ENCODE measurements at places on chromosomes 2 and 18.

DNA sequence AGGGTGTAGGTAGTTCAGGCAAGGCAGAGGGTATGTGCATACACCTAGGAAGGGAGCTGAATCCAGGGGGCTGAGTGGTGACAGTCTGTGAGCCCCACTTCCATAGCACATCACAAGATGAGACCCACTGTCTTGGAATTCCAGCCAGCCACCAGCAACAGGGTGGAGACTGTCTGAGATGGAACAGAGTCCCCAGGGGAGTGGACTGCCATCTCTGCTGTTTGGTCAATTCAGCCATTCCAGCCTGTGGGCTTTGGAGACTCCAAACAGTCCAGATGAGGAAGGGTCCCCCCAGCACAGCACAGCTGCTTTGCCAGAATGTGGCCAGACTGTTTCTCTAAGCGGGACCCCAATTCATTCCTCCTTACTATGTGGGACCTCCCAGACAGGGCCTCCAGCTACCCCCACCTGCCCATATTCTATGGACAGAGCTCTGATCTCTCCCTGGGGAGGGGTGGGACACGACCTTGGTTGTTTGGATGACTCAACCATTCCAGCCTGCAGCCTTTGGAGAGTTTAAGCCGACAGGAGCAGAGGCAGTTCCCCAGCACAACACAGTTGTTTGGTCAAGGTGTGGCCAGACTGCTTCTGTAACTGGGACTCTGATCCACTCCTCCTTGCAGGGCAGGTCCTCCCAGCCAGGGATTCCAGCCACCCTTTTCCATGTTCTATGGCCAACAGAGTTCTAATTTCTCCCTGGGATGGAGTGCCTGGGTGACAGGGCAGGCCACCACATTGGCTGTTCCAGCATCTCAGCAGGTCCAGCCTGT lies 178.0 kb downstream of the RND3 start:
- no peak for DNase-seq

- DNase-seq: no peak
Observed at GRCh38 chr2:190996947-190997346, 17.0 kb downstream of the STAT1 start.

DNA sequence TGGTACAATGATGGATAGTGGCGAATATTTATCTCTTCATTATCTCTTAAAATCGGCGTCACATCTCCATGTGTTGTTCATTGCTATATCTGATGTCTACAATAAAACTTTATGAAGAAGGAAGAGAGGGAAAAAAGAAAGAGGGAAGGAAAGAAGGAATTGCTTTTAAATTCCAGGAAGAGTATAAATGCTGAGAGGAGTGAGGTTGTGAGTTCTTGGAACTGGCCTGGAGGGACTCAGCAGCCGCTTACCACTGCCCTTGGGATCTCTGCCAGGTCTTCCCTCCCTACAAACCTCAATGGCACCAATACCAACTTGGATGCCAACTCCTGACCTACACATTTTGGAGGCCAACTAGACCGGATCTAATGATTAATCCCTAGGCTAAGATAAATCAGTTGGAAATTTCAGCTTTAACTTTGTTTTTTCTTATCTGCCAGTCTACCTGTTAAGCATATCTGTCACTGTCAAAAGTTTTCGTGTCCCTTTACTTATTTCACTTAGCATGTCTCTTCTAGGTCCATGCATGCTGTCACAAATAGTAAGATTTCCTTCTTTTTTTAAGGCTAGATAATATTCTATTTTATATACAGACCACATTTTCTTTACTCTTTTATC lies 9.8 kb downstream of the SCN9A start:
- no peak for DNase-seq

GRCh38 chr18:66972681-66973080 lies 368.8 kb upstream of the CDH19 start:
- DNase-seq: no peak

DNA sequence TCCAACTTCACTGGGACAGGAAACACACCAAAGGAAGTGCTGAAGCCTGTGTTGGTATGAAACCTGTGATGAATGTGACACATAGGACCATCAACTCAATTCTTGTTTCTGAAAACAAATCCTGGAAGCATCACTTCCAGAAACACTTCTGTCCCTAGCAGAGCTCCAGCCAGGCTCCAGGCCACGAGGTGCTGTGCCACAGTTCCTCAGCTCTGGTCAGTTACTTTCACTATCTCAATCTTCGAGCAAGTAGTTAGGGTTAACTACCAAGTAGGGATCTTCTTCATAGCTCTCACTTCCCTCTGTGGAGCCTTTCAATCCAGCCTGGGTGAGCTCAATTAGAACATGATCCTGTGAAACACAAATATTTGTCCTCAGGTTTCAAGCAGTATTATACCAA lies 3.6 kb upstream of the LCT start:
- no peak for DNase-seq

- DNase-seq: no peak
Observed at GRCh38 chr2:96353032-96353561, 17.5 kb downstream of the NCAPH start.

DNA sequence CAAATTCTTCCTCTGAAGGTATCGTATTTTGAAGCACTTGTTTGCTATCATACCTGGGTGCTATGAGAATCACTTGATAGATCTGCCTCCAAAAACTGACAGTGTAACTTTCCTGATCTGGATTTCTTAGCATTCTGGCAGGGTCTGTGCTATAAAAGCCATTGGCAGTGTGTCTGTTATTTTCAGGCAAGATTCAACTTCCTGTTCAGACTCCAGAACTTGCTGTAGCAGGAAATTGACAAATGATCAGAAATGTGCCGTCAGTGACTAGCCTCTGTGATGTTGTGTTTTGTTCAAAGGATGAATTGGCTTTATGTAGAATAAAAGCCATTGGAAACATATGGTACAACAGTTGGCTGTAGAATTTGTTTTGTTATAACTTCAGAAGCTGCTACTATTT lies 273.3 kb downstream of the PTPRM start:
- DNase-seq: no peak

DNA sequence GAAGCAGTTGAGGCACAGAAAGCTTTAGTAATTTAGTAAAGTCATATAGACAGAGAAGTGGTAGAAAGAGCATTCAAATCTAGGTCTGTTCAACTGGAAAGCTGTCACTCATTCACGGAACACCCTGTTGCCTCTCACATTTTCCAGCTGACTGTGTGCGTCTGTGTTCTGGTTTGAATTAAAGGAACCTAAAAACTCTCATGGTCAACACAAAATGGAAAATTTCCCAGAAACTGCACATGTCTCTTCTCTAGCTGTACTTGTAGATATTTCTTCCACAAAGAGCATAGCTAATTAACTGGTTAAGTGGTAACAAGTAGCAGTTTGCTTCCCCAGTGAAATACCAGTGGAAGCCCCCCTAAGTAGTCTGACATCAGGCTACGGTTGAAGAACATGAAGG lies 390.8 kb downstream of the TGIF1 start:
- no peak for DNase-seq

DNA sequence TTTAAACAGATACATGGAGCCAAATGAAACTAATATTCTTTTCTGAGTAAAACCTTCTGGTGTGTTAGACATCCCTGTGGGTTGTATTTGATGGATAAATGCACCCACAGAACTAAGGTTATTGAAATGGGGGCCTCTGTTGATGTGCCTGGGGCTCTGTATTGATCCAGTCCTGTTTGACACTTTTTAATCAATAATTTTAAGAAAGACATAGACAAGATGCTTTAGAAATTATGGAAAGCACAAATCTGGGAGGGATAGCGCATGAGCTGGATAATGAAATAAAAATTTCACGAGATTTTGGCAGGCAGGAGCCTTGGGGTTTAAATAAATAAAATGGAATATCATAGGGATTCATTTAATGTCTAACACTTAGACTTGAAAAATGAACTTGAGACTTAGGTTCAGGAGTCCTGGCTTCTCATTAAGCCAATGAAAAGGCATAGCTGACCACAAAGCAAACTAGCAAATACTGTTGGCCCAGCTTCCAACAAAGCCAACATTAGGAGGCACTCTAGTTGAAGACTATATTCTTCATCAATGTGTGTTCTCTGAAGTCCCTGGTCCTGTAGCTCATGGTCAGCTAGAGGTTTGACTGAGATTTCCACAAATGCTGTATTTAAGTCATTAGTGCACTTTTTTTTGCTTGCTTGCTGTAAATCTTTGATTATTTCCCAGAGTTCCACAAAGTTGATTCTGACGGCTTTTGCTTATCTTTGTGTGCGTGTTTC lies 64.2 kb upstream of the SH3RF3 start:
- DNase-seq: no peak

- DNase-seq: no peak
Observed at GRCh38 chr2:220334871-220335590, 707.6 kb downstream of the SLC4A3 start.

DNA sequence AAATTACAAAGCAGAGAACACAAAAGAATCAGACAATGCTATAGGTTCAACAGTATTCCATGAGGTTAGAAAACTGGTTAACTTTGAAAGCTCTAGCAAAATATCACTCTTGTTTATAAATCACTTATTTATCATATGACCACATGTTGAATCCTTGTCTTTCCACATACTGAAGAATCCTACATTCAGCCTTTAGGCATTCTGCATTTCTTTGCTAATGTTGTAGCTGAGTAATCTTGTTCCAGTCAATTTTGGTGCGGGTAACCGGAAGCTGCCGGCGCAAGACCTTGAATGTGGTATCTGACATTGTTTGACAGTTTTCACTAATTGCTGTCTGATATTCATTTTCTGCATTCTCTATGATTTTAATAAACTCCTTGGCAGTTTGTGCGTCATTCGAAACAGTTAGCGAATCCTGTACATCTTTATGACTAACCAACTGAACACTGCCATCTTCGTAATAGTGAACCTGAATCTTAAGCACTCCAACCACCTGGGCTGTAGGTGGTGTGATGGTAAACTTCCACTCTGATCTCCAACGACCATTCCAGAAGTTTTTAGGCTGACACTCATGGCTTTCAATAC lies 154.1 kb downstream of the BAZ2B start:
- DNase-seq: no peak

DNA sequence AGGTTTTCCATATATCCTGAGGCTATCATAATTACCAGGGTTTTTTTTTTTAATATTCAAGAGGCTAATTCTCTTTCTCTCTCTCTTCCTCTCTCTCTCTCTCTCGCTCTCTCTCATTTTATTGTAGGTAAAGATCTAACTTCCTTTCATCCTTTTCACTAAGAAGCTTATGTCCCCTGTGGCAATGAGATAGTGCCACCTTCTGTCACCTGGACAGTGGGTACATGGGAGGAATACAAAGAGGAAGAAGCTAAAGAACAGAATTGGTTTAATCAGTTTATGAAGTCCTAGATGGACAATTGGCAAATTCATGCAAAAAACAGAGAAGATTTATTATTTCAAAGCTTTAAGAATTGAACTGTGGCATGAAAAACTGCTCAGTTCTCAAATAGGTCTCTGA lies 1582.3 kb upstream of the TMEFF2 start:
- DNase-seq: no peak

DNA sequence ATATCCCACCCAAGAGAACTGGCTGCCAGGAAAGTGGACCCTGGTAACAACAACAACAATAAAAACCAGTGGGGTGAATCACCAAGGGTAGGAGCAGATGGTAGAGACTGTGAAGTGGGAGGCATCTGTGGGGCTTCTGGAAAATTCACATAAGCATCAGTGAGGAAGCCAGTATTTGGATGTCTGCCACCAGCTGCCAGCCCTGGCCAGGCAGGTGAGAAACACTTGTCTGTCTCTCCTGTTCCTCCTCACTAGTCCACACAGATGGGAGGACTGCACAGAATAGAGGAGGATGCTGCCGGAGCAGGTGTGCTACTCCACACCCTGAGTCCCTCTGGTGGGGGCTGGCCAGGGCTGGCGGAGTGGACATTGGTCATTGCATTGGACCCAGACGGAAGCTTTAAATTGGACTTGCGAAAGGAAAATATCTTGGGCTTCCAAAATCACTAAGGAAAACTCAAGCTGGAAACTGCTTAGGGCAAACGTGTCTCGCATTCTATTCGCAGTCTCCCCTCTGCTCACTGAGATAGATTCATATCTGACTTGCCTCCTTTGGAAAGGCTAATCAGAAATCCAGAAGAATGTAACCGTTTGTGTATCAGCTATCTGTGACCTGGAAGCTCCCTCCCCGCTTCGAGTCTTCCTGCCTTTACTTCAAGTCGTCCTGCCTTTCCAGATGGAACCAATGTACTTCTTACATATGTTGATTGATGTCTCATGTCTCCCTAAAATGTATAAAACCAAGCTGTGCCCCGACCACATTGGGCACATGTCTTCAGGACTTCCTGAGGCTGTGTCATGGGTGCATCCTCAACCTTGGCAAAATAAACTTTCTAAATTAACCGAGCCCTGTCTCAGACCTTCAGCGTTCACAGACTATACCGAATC lies 69.1 kb downstream of the NAB1 start:
- no peak for DNase-seq

DNA sequence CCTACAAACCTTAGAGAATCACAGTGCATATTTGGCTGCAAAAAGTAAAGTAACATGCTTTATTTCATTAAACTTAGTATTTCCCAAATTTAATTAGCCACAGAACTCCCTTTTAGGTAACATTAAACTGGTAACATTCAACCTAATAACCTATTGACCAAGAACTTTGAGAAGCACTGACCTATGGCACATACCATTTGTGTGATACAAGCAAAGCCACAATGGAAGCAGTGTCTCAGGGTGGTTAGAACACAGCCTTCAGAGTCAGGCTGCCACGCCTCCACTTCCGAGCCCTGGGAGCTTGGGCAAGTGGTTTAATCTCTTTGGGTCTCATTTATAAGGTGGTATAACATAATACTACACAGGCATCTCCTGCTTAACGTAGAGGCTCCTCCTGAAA lies 301.4 kb downstream of the PDE11A start:
- DNase-seq: no peak

DNA sequence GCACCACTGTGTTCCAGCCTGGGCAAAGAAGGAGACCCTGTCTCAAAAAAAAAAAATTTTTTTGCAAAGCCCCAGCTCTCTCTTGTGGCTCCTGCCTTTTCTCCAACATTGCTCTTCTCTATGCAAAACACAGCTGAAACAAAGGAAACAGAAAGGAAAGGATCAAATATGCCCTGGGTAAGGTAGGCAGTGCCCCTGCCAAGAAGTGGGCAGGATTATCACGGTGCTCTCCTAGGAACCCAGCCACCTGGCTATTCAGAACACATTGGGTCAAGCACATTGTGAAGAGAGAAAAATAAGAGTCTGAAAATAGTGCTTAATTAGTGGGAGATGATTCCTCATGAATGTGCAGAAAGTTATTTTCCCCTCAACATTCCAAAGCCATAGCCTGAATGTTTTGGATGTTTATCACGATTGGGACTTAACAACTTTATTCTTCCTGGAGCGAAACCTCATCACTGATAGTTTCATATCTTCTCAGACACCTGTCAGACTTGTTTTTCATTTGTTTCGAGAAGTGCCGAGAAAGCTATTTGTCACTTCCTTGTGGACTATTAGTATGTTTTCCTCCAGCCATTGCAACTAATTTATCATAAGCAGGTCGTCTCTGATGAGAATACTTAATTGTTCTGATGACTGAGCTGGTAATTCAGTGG lies 42.7 kb upstream of the RPL31 start:
- DNase-seq: no peak

DNA sequence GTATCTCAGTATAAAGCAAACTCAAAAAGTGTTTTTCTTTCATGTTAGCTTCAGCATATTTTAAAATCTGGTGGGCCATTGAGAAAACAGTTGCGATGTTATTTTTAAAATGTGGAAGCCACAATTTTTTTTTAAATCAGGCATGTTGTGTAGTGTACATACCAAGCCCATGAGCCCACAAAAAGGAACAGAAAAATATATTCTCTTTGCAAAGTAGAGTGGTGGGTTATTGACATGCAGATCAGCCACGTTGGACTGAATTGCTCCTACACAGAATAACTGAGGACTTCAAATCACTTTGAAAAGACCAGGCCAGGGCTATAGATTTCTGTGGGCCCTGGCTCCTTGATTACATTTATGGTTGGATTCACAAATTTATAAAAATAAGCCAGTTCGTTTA lies 774.4 kb downstream of the DCC start:
- no peak for DNase-seq

GRCh38 chr2:119947535-119947934 lies 65.3 kb upstream of the EPB41L5 start:
- DNase-seq: no peak

All from anterior cingulate cortex (tissue), 58 donors.